NK-92 treated with Interleukin-12 subunit alpha and Interleukin-12 subunit beta, amount 100 ng/mL, for 24 hours (cell line): ENCODE measurements at places on chromosomes 13 and 19.

- DNase-seq = no peak
Observed at GRCh38 chr19:7327802-7328201, 20.9 kb upstream of the ARHGEF18 start.

GRCh38 chr19:24071078-24071477 is 15.9 kb upstream of the ZNF254 start:
- no peak for DNase-seq

GRCh38 chr13:108270442-108270841 is 924 bp downstream of the TNFSF13B start:
- DNase-seq = no peak

DNA sequence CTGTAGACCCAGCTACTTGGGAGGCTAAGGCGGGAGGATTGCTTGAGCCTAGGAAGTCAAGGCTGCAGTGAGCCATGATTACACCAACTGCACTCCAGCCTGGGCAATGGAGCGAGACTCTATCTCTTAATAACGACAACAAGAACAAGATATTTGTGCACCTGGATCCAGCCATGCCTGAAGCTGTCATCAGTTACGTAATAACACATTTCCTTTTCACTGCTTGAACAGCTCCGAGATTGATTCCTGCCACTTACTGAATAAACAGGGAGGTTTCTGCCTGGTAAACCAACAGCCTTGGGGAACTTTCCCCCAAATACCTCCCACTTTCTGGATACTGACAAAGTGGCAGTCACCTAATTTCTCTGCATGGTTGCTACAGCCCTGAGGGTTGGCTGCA is 5.4 kb downstream of the KANK2 start:
- no peak for DNase-seq

DNA sequence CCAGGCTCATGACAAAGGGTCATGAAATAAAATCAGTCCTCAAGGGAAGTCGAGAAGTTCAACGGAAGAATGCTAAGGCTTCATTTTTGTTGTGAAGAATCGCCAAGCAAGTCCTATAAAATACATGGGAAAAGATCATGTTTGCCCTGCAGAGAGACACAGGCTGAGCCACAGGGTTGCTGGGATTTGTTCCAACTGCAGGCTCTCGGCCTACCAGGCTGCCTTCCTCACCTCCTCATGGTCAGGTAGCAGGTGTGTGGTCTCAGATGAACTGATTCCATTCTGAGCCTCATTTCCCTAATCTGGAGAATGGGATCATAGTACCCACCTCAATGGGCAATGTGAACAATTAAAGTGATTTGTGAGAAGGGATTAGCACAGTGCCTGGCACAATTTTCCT is 114.9 kb upstream of the SPATA13 start:
- no peak for DNase-seq

GRCh38 chr13:102729560-102730270 is 34.9 kb upstream of the METTL21C start:
- DNase-seq = no peak

GRCh38 chr13:91805605-91806004 is 407.2 kb downstream of the GPC5 start:
- no peak for DNase-seq
